ENCODE measurements at places on chromosomes 12 and 14. TPM values are rescaled to one million over a fixed set of nuclear protein-coding genes. Genes with fewer than 3 reads are reported as not detected.

GRCh38 chr12:60489071-60489470, 893.2 kb downstream of the SLC16A7 start:
- DNase-seq, result no peak

- no peak for DNase-seq
Measured at GRCh38 chr12:27931390-27931789, 41.1 kb downstream of the PTHLH start.

DNA sequence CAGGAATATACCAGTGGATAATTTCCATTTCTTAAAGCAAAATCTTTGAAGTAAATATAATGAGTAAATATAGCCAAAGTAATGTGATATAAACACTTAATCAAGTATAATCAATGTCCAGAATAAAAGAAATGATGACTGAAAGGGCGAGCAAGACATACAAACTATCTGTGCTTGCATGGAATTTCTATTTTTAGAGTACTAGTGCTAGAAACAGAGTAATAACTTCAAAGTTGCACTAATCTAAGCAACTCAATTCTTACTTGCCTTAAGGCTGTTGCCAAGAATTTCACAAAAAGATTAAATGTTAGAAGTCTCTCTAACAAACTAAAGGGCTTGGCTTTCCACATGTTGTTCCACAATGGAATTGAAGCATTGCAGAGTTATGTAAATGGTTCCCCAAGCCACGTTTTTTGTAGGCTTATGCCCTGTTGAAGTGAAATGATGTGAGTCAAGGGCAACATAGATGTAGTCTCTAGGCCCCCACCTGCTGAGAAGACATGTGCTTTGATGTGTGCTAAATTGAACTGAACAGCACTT, 175.0 kb upstream of the LMNTD1 start:
- no peak for DNase-seq

Gene RBM19
- 40.3 TPM for total RNA-seq

DNA sequence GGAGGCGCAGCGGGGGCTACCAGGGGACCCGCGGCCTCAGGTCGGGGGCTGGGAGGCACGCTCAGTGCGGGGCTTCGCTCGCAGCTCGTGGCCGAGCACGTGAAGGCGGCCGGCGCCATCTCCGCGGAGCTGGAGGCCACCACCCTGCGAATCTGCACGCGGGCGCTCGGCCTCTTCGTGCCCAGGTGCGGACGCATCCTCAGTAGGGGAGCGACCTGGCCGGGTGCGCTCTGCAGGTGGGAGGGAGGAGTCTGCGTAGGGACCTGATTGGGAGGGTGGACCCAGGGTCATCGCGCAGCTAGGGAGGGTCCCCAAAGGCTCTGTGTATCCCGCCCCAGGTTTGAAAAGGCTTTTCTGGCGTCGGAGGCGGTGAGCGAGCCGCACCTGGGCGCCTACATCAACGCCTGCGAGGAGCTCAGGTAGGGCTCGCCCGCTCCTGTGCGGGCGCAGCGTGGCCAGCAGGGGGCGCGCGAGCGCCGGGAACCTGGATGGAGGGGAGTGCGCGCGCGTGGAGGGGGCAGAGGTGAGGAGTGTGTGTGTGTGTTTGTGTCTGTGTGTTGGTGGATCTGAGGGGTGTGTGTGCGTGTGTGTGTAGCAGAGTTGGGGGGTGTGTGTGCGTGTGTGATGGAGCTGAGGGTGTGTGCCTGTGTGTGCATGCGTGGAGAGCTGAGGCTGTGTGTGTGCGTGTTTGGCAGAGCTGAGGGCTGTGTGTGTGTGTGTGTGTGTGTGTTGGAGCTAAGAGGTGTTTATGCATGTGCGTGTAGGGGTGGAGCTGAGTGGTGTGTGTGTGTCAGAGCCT, 10.3 kb downstream of the EXOC3L4 start:
- DNase-seq, result peak; percentile 86

DNA sequence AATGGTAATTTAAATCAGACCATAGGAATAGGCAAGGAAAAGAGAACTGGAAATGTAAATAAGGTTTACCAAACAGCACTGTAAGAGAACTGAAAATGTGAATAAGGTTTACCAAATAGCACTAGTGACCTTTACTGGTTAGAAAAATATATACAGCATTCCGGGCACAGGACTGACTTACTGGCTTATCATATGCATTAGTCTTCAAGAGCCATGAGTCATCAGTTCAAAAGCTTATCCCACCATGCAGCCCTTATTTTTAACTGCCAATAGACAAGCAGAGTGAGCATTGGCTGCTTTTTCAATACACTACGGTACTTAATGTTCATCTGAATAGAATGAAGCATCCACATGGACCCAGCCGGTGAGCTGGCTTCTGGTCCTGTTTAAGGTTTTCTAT, 13.0 kb upstream of the NELL2 start:
- no peak for DNase-seq

Gene VAMP1
- total RNA-seq, result 19.9 TPM

GRCh38 chr14:69263771-69264170, 3.8 kb downstream of the GALNT16 start:
- DNase-seq, result no peak

Gene PMCH
- total RNA-seq, result not detected

- DNase-seq, result no peak
Measured at GRCh38 chr14:79580906-79581305, 630.4 kb downstream of the DIO2 start.

GRCh38 chr14:49287004-49287403, 299.2 kb downstream of the RPS29 start:
- DNase-seq, result no peak

GRCh38 chr12:82595941-82596340, 90.8 kb upstream of the TMTC2 start:
- DNase-seq, result no peak

GRCh38 chr12:53128780-53129569, 25.7 kb downstream of the SOAT2 start:
- DNase-seq, result no peak

Gene TMEM229B
- 2.9 TPM for total RNA-seq

Gene OR4N2
- total RNA-seq, result not detected

DNA sequence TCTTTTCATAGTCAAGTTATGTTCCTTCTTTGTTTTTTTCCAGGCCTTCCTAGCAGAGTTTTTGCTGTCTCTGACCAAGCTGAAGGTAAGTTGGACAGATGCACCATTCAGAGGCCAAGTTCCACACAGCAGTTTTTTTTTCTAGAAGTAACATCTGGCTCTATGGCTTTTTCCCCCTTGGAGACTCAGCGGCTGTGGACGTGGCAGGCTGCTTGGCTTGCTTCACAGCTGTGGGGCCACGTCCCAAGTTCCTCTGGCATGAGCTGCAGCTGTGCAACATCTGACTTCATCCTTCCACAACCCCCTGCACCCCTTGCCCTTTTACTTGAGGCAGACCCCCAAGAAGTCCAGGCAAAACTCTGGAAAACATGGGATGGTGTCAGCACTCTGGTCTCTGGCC, 24.2 kb upstream of the RHOJ start:
- DNase-seq, result peak; percentile 68

GRCh38 chr14:95480109-95480886, 36.2 kb downstream of the SYNE3 start:
- DNase-seq, result peak; percentile 75

GRCh38 chr12:130506844-130507243, 169.2 kb downstream of the PIWIL1 start:
- no peak for DNase-seq

DNA sequence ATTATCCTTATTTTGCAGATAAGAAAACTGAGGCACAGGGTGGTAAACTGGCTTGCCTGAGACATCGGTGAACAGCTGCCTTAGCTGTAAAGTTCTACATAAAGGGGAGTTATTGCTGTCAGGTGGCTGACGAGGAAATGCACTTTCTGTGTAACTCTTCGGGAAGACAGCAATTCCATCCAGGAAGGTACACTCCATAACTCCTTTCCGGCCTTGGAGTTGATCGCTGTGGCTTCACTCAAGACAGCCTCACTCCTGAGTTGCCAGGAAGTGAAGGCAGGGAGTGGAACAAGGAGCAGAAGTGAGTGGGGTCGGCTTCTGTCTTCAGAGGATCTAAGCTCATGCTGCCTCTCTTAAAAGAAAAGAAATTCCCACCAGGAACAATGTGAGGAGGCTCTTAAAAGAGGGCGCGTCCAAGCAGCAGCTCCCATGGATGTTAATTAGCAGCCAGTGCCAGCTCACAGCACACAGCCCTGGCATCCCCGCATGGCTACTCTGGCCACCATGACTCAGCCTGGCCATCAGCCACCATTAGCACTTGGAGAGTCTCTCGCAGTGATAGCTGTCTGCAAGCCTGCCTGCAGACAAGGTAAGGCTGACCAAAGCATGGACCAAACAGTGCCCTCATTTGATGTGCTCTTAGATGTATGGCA, 60.3 kb downstream of the NUAK1 start:
- DNase-seq, result no peak

Gene EXOC3L4
- 3.3 TPM for total RNA-seq

- no peak for DNase-seq
Measured at GRCh38 chr12:94793191-94793595, 142.8 kb upstream of the TMCC3 start.

Gene LRRC9
- not detected for total RNA-seq

GRCh38 chr12:131729254-131729955, 18.5 kb downstream of the SFSWAP start:
- no peak for DNase-seq

DNA sequence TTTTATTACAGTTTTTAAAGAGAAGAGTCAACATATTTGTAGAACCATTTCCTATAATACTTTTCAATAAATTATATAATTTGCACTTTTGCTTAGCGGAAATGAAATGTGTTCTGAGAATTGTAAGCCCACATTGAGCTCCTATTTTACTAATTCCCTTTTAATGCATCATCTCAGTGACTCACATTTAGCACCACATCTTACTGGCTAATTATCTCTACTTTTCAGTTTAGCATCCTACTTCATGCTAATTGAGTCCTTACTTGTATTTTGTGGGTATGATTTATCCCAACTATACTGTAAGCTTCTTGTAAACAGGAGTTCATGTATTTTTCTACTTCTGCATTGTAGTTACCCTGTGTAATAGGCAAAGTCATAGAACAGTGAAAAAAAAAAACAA, 67.5 kb downstream of the TMX1 start:
- DNase-seq, result no peak

Gene TMEM253
- total RNA-seq, result 0.62 TPM

- no peak for DNase-seq
Measured at GRCh38 chr14:31070431-31070830, 44.3 kb upstream of the STRN3 start.

DNA sequence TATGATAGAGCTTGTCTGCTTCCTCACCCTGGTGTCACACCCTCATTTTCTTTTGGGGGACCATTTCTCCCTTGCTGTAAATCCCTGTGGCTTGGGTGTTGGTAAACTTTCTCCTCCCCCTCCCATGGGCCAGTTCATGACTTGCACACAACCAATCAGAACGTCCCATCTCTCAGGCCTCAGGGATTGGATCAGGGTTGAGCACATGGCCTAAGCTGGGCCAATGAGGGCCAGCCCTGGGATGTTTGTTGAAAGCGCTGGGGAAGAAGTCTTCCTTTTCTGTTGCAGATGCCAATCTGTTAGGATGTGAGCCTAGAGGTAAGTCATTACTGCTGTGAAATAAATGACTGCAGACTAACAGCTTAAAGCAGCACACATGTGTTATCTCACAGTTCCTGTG, 136.7 kb downstream of the AACS start:
- no peak for DNase-seq

- DNase-seq, result no peak
Measured at GRCh38 chr12:87383680-87384079, 645.5 kb downstream of the C12orf50 start.

DNA sequence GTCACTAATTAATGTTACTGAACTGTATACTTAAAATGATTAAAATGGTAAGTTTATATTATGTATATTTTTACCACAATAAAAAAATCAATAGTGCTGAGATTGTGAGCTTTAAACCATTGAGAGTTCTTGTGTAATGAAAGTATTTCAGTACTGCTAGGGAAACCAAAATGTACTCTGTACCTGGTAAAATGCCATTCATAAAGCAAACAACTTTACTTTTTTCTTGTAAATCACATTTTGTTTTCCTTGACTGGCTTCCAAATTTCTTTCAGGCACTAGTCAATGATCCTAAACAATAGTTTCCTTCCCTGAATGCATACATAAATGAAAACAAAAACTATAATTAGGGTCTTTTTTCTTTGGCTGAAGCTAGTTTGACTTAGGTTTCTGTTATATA, 29.4 kb upstream of the SNRPF start:
- no peak for DNase-seq

- DNase-seq, result no peak
Measured at GRCh38 chr12:3418609-3419390, 72.2 kb upstream of the PRMT8 start.

Gene PLA2G1B
- not detected for total RNA-seq

Gene CCDC177
- not detected for total RNA-seq

Gene TMEM19
- total RNA-seq, result 20.7 TPM

- no peak for DNase-seq
Measured at GRCh38 chr12:119668324-119668841, 450 bp downstream of the PRKAB1 start.

GRCh38 chr12:10736463-10736862, 13.3 kb upstream of the YBX3 start:
- no peak for DNase-seq

DNA sequence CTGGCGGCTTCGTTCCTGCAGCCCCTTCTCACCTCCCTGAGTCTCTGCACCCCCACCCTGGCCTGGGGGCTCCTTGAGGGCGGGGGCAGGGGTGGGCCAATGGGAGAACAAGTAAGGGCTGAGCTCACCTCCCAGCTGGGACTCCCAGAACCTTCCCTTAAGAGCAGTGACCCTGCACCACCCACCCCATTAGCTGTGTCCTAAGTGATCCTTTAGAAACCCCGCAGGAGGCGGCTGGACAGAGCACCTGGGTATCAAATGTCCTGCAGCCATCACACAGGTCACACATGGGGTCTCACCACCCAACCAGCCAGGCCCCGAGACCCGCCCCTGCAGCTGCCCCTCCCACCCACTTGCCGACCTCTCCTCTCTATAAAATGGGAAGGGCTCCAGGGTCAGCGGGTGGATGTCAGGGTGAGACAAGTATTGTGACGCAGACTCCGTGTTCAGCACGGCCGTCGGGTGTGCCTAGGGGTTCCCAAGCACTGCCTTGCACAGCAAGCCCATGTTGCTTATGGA, 151.2 kb upstream of the C14orf180 start:
- DNase-seq, result peak; percentile 26

Gene FOXA1
- 0.94 TPM for total RNA-seq

Gene SLC17A8
- not detected for total RNA-seq

- no peak for DNase-seq
Measured at GRCh38 chr14:102241147-102241546, 63.8 kb downstream of the MOK start.

GRCh38 chr12:92213166-92213565, 67.5 kb upstream of the BTG1 start:
- no peak for DNase-seq

Measured in sciatic nerve (tissue), 2 donors.